ENCODE measurements at places on chromosomes 1 and 21. TPM values are rescaled to one million over a fixed set of nuclear protein-coding genes. Genes with fewer than 3 reads are reported as not detected.

The ACTN2 gene
- total RNA-seq: not detected

The HES3 gene
- total RNA-seq: not detected

The LRRC7 gene
- total RNA-seq: not detected

The KRTAP7-1 gene
- not detected for total RNA-seq

The GJB5 gene
- not detected for total RNA-seq

The CRYAA gene
- total RNA-seq: not detected

The EXTL1 gene
- total RNA-seq: not detected

The HES5 gene
- total RNA-seq: not detected

The TCP10L gene
- total RNA-seq: 1.1 TPM

The TRPM2 gene
- 8.0 TPM for total RNA-seq

The TCHHL1 gene
- total RNA-seq: not detected

The SRGAP2C gene
- 7.4 TPM for total RNA-seq

The FAAH gene
- total RNA-seq: 0.56 TPM

The SERPINC1 gene
- 0.13 TPM for total RNA-seq

The CCDC17 gene
- 0.23 TPM for total RNA-seq

The SPSB1 gene
- 29.5 TPM for total RNA-seq

The ASTN1 gene
- not detected for total RNA-seq

The GPR52 gene
- total RNA-seq: 0.12 TPM

The GNAT2 gene
- not detected for total RNA-seq

The TNN gene
- not detected for total RNA-seq

The TESK2 gene
- total RNA-seq: 0.14 TPM

The LRRC8B gene
- total RNA-seq: 4.7 TPM

The AMY1C gene
- total RNA-seq: not detected

The LCE4A gene
- not detected for total RNA-seq

The ITLN2 gene
- 0.57 TPM for total RNA-seq

The SLFNL1 gene
- total RNA-seq: not detected

The C1orf53 gene
- 8.2 TPM for total RNA-seq

The HOOK1 gene
- total RNA-seq: 0.22 TPM

The CD1B gene
- not detected for total RNA-seq

The FYB2 gene
- total RNA-seq: not detected

The FBXO2 gene
- total RNA-seq: 8.4 TPM

The CFAP74 gene
- total RNA-seq: not detected

The INTS7 gene
- 18.4 TPM for total RNA-seq

The TSPAN2 gene
- total RNA-seq: 1.6 TPM

The NBPF10 gene
- 0.78 TPM for total RNA-seq

The TCHH gene
- total RNA-seq: 0.27 TPM

The DISC1 gene
- 0.27 TPM for total RNA-seq

The CD2 gene
- total RNA-seq: not detected

The PLA2G4A gene
- 7.4 TPM for total RNA-seq
